Renal cortex interstitium (tissue), 15 donors: ENCODE measurements at places on chromosomes 13 and 19. TPM values are rescaled to one million over a fixed set of nuclear protein-coding genes. Genes with fewer than 3 reads are reported as not detected.

Gene SLC7A9
- 18.0 TPM for polyA plus RNA-seq

Gene COX7A1
- polyA plus RNA-seq, result 16.5 TPM

Gene ZNF208
- 1.8 TPM for polyA plus RNA-seq

Gene RAB3A
- 5.4 TPM for polyA plus RNA-seq

Gene DZIP1
- 61.1 TPM for polyA plus RNA-seq

Gene FUT2
- 1.7 TPM for polyA plus RNA-seq

Gene KLK14
- 0.22 TPM for polyA plus RNA-seq

Gene PARP4
- polyA plus RNA-seq, result 46.4 TPM

Gene KASH5
- polyA plus RNA-seq, result 0.57 TPM

Gene PCSK4
- polyA plus RNA-seq, result 11.4 TPM

Gene CEBPA
- polyA plus RNA-seq, result 3.0 TPM

Gene HIPK4
- 0.14 TPM for polyA plus RNA-seq

Gene RNF126
- polyA plus RNA-seq, result 21.1 TPM

Gene ZNF77
- polyA plus RNA-seq, result 9.0 TPM

Gene ZNF846
- 33.0 TPM for polyA plus RNA-seq

Gene FAAP24
- polyA plus RNA-seq, result 3.0 TPM

Gene PSG4
- polyA plus RNA-seq, result not detected

Gene GEMIN7
- polyA plus RNA-seq, result 25.9 TPM

Gene ATP7B
- polyA plus RNA-seq, result 18.3 TPM

Gene NKPD1
- 0.09 TPM for polyA plus RNA-seq

Gene OR1M1
- 0.09 TPM for polyA plus RNA-seq

Gene MEF2B
- 1.6 TPM for polyA plus RNA-seq

Gene NCR1
- polyA plus RNA-seq, result not detected

Gene ZNF865
- 11.1 TPM for polyA plus RNA-seq

Gene ERICH4
- 7.2 TPM for polyA plus RNA-seq

Gene MYO1F
- 10.5 TPM for polyA plus RNA-seq

Gene ZNF90
- polyA plus RNA-seq, result 15.6 TPM

Gene TMIGD2
- polyA plus RNA-seq, result 0.22 TPM

Gene PGLYRP2
- polyA plus RNA-seq, result not detected

Gene SSBP4
- 115 TPM for polyA plus RNA-seq

Gene TEX101
- not detected for polyA plus RNA-seq

Gene ZNF763
- 6.6 TPM for polyA plus RNA-seq

Gene PALM
- polyA plus RNA-seq, result 69.0 TPM

Gene DIAPH3
- 14.3 TPM for polyA plus RNA-seq

Gene AMER2
- 0.44 TPM for polyA plus RNA-seq

Gene SPRYD7
- polyA plus RNA-seq, result 14.5 TPM

Gene ZNF490
- polyA plus RNA-seq, result 4.4 TPM

Gene EBI3
- 0.54 TPM for polyA plus RNA-seq

Gene LILRB4
- polyA plus RNA-seq, result 0.95 TPM

Gene TIMM13
- polyA plus RNA-seq, result 107 TPM

Gene GATAD2A
- polyA plus RNA-seq, result 46.4 TPM

Gene P2RY11
- 11.1 TPM for polyA plus RNA-seq

Gene NLRP12
- 0.16 TPM for polyA plus RNA-seq

Gene KCNC3
- 71.8 TPM for polyA plus RNA-seq

Gene LPAR2
- polyA plus RNA-seq, result 34.5 TPM

Gene CATSPERD
- not detected for polyA plus RNA-seq

Gene DENND1C
- polyA plus RNA-seq, result 40.0 TPM

Gene DCLK1
- polyA plus RNA-seq, result 5.8 TPM

Gene CYP2F1
- polyA plus RNA-seq, result not detected

Gene GAMT
- 39.6 TPM for polyA plus RNA-seq

Gene FLT3LG
- polyA plus RNA-seq, result 2.5 TPM

Gene KIR2DL4
- not detected for polyA plus RNA-seq

Gene HIF3A
- 39.6 TPM for polyA plus RNA-seq

Gene SELENOV
- 12.1 TPM for polyA plus RNA-seq

Gene ADGRE1
- polyA plus RNA-seq, result 0.44 TPM

Gene PEAK3
- polyA plus RNA-seq, result 0.12 TPM

Gene IGFL2
- not detected for polyA plus RNA-seq

Gene LAIR1
- polyA plus RNA-seq, result 3.3 TPM

Gene DAND5
- polyA plus RNA-seq, result 0.07 TPM

Gene ZNF222
- 9.7 TPM for polyA plus RNA-seq
